Stimulated activated CD4-positive, alpha-beta T cell treated with anti-CD3 and anti-CD28 coated beads, Interleukin-15, amount 100 ng/mL, for 48 hours (primary cell): ENCODE measurements at places on chromosomes 2 and 18.

- DNase-seq: no peak
These were observed 155.0 kb upstream of the OTX1 start for GRCh38 chr2:62895632-62896009.

DNA sequence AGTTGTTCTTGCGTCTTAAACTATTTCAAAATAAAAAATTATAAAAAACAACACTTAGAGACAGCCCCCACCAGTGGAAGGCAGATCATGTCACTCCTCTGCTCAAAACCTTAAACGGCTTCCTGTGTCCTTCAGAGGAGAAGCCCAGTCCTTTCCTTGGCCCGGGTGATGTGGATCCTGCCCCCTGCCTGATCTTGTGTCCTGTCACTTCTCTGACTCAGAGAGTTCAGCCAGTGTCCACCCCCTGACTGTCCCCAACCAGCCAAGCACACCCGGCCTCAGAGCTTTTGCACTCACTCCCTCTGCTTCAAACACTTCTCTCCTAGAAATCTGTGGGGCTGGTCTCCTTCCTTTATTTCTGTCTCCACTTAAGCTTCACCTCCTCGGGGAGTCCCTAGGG lies 35.4 kb downstream of the TOGARAM2 start:
- no peak for DNase-seq

DNA sequence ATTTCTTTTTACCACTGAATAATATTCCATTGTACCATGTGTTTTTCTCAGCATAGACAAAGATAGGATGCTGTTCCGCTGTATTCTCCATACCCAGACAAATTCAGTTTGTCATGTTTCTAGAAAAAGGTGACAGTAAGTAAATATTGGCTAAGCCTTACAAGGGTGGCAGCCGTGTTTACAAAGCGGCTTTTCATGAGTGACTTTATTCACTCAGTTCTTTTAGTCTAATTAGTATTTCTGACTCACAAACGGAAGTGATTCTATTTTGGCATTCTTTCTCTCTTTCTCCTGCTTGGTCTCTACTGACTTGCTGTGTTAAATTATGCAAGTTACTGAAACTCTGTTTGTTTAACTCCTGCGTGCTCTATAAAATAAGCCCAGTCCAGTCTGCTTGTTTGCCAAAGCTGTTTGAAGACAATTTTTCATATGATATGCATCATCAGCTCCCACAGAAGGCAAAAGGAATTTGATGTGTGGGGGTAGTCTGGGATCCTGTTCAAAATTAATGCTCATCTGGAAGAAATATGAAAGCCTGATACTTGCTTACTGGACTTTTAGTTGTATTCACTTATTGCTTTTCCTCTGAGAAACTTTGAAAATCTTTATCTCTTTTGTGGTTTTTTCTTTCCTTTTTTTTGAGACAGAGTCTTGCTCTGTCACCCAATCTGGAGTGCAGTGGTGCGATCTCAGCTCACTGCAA lies 2.3 kb upstream of the PLEKHH2 start:
- DNase-seq: no peak

- no peak for DNase-seq
These were observed 126.2 kb downstream of the PDE1A start for GRCh38 chr2:182300608-182301007.

DNA sequence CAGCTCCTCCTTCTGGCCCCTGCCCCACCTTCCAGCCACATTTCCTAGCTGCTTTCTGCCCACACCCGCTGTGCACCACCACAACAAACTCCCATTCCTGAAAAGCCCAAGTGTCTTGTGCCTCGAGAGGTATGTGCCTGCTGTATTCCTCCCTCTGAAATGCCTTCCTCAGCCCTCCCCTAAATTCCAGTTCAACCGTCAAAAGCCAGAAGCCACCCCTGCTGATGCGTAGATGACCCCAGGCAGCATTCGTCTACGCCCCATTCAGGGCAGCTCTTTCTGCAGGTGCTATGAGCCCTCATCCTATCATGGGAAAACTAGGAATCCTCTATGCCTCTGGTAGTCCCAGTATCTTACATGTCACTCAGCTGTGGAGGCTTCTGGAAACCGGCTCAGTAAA lies 71.7 kb downstream of the DNMT3A start:
- DNase-seq: no peak

DNA sequence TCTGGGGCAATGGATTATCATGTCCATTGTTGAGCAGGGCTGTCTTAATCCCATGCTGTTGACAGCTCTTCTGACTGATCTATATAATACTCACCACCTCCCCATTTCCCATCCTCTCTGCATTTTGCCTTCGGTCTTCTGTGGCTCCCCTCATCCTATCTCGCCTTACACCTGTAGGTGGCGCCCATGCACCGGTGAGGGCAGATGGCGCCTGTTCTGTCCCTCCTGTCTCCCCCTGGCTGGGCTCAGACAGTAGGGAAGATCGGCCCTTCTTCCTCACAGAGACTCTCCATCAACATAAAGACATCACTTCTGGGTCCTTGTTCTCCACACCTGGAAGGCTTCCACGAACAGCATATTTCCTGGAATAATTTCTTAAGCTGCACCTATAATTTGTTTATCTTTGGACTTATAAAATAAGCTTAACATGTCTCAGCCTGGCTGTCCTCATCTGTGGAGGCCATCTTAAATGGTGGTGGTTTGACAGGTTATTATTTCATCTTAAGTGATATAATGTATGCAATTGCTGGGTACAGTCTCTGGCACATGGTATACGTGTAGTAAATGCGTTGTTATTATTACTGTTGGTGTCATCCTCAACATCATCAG lies 10.9 kb upstream of the CDH20 start:
- DNase-seq: peak; percentile 2

DNA sequence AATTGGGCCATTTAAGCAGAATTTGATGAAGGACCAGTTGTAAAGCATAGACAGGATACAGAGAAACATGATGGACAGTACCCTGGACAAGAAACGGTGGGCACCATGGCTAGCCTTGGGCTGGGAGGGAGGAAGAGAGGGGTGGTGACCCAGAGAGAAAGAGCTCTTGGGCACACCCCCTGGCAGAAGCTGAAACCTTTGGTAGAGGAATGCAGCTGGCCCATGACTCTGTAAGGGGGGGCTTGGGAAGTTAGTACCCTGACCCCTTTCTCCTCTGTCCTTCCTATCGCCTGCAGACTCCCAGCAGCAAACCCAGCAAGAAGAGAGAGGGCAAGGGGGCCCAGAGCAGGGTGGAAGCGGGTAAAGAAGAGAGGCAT lies 32.6 kb downstream of the MRPL44 start:
- no peak for DNase-seq

DNA sequence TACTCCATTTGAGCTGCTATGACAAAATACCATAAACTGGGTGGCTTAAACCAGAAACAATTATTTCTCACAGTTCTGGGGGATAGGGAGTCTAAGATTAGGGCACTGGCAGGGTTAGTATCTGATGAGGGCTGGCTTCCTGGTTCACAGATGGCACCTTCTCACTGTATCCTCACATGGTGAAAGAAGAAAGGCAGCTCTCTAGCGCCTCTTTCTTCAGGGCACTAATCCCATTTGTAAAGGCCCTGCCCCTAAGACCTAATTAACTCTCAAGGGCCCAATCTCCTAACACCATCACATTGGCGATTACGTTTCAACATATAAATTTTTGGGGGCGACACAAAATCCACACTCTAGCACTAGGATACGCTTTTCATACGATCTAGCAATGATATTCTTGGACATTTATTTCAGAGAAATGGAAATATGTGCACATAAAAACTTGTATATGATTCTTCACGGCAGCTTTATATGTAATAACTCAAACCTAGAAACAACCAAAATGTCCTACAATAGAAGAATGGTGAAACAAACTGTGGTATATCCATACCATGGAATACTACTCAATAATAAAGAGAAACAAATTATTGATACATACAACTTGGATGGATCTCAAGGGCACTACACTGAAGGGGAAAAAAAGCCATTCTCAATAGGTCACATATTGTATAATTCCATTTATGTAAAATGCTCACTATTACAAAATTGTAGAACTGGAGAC lies 111.0 kb downstream of the BCL2L11 start:
- no peak for DNase-seq

- DNase-seq: no peak
These were observed 129.4 kb downstream of the MCFD2 start for GRCh38 chr2:46786228-46786627.

- no peak for DNase-seq
These were observed 55.4 kb upstream of the SMIM21 start for GRCh38 chr18:75482880-75483279.

GRCh38 chr2:55923091-55923981 lies at the start of gene EFEMP1:
Gene EFEMP1, minus strand, starts transcription at chr2:55923782. Its CDS starts 1,342 bp downstream, at chr2:55922440.
- DNase-seq: no peak

DNA sequence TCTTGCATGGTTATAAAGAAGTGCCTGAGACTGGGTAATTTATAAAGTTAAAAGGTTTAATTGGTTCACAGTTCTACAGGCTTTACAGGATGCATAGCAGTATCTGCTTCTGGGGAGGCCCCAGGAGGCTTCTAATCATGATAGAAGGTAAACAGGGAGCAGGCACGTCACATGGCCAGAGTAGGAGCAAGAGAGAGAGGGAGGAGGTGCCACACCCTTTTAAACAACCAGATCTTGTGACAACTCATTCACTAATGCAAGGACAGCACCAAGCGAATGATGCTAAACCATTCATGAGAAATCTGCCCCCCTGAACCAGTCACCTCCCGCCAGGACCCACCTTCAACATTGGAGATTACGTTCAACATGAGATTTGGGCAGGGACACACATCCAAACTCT lies 141.1 kb downstream of the EN1 start:
- no peak for DNase-seq

DNA sequence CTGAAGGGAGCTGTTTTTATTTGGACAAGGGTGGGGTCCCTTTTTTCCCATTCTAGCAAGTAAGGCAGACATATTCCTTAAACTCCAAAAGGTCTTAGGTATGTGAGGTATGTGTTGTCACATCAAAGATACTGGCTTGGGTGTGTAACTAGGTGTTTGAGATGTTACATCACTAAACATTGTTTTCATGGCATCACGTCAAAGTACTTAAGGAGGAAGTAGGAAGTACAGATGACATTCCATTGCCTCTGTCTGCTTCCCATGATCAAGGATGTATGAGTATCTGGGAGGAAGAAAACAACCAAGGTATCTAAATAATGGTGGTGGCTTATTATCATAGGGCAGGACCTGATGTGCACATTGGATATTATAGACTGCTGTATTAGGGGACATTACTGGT lies 39.3 kb downstream of the CD302 start:
- DNase-seq: no peak

DNA sequence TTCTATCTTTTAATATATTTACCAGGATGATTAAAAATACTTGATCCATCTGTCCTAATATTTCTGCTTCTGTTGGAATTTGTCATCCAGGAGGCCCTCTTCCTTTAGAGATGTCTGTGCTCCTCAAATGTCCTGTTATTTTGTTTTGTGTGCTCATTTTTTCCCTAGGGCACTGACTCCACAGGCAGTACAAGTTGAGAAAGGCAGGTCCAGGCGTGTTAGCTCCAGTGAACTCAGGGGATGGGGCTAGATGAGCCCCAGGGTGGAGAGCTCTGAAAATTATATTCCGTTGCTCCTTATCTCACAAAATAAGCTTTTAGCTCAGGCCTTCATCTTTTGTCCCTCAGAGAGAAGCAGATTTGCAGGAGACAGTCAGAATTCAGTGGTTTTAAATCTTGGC lies 105.7 kb downstream of the SLC4A3 start:
- no peak for DNase-seq

DNA sequence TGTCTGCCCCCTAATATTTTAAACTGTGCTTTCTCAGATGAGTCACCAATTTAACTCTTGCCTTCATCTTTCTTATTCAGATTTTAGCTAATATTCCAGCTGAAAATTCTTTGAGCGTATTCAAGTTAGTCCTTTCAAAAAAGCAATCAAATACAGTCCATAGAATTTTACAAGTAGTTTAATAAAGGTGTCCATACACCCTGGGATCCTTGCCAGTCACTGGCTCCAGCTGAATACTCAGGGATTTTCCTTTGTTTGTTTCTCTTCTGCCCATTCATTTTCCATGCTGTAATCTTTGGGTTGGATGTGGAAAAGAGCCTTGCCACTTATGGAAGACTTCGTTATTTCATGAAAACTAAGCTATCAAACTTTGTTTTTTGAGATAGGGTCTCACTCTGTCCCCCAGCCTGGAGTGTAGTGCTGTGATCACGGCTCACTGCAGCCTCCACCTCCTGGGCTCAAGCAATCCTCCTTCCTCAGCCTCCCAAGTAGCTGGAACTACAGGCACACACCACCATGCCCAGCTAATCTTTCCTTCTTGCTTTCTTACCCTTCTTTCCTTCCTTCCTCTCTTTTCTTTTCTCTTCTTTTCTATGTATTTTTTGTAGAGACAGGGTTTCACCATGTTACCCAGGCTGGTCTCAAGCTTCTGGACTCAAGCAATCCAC lies 34.0 kb downstream of the VSNL1 start:
- no peak for DNase-seq

- peak; percentile 58 for DNase-seq
These were observed 9.3 kb upstream of the TSN start for GRCh38 chr2:121746071-121746578.

DNA sequence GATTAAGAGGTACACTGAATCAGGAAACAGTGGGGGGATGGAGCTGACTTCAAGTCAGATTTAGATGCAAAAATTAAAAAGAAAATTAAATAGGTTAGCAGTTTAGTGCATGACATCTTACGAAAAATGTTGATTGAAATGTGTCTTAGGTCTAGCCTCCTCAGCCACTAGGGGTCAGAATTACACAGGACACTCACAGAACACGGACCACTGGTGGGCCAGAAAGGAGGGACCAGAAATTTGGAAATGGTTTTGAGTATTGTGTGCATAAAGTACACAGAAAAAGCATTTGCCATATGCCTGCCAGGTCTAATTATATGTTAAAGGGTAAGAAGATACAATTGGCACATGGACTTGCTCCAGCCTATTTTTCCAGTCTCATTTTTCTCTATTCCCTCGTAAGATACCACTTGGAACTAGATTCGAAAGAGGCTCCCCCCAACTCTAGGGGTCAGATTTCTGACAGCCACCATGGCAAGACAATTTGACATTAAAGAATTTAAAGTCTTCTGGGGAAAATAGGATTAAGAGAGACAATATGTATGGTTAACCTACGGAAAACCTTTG lies 550.2 kb upstream of the SETBP1 start:
- no peak for DNase-seq

- DNase-seq: no peak
These were observed 7.9 kb upstream of the INHBB start for GRCh38 chr2:120338015-120338414.

GRCh38 chr2:8598295-8599165 lies 83.3 kb upstream of the ID2 start:
- no peak for DNase-seq

- peak; percentile 10 for DNase-seq
These were observed 66.1 kb upstream of the CDCA7 start for GRCh38 chr2:173288561-173288960.

DNA sequence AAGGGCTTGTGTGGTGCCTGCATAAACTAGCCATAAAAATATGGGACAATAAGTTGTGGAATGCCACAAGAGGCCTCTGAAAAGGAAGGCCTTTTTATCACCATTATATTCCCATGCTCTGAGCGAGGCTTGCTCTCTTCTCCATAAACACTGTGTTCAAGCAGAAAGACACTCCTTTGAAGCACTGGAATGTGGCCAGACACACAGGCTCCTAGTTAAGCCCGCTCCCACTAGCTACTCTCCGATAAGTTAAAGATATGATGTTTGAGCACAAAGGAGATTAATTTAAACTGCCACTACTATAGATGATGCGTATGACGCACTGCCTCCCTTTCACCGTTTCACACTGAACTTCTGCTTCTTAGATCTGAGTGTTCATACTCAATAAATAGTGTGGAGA lies 188.7 kb upstream of the TWIST2 start:
- DNase-seq: no peak

GRCh38 chr18:27887711-27888495 lies 289.0 kb downstream of the CDH2 start:
- no peak for DNase-seq

GRCh38 chr2:112954364-112954763 lies 23.4 kb upstream of the IL36G start:
- DNase-seq: no peak
